ENCODE measurements at places on chromosomes 4 and X. TPM values are rescaled to one million over a fixed set of nuclear protein-coding genes. Genes with fewer than 3 reads are reported as not detected.

DNA sequence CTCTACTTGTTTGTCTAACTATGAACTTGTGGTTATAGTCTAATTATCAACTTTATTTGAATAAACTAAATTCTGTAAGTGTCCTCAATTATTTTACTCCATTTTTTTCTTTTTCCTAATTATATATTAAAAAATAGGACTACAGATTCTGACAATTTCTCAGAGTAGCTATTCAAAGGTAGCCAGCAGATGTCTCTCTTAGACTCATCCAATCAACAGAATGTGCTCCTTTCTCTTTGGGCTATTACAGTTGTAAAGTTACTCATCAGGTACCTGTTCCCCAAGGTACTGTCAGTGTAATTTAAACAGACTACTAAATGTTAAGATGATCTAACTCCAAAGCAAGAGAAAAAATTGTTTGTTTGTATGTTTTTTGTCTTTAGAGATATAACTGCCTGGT is 248.6 kb downstream of the PCDH18 start:
- no peak overlapping the region for H3K27ac ChIP-seq
- peak; percentile 48 for DNase-seq
- no peaks in the 10 kb centered on the region for H3K4me1 ChIP-seq

DNA sequence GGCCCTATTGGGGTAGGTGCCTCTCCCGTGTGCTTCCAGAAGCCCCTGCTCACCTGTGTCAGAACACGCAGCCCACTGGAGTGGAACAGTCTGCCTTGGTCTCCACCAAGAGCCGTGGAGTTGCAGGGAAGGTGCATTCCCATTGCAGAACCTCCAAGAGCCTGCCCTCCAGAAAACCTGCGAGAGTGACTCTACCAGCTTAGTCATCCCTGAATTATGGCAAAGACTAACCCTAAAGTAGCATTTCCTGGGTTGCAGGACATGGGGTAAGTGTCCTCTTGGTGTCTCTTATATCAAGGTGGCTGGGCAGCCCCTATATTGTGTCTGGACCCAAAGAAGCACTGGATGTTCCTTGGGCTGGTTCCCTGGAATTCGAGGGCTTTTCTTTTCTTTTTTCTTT is 224.6 kb downstream of the BCOR start:
- DNase-seq = no peak
- H3K27ac ChIP-seq = no peak overlapping the region
- no peaks in the 10 kb centered on the region for H3K36me3 ChIP-seq
- no peak overlapping the region for H3K4me3 ChIP-seq

GRCh38 chrX:107851215-107851614 is 25.5 kb downstream of the MID2 start:
- no peaks in the 10 kb centered on the region for H3K36me3 ChIP-seq
- no peak for DNase-seq
- H3K4me1 ChIP-seq = no peaks in the 10 kb centered on the region
- no peak overlapping the region for H3K27ac ChIP-seq
- no peak overlapping the region for H3K4me3 ChIP-seq

GRCh38 chr4:499567-499966 is 557 bp downstream of the PIGG start:
- no peaks in the 10 kb centered on the region for H3K27me3 ChIP-seq
- peaks cover 15% of the 10 kb centered on the region for H3K36me3 ChIP-seq
- H3K4me1 ChIP-seq = peaks cover 9% of the 10 kb centered on the region
- peak; percentile 30 for DNase-seq
- peak overlapping the region; percentile 86 for H3K27ac ChIP-seq

GRCh38 chr4:165715989-165716388 is 157.0 kb upstream of the TLL1 start:
- DNase-seq = no peak
- H3K27ac ChIP-seq = no peak overlapping the region
- no peaks in the 10 kb centered on the region for H3K36me3 ChIP-seq
- H3K27me3 ChIP-seq = no peaks in the 10 kb centered on the region
- H3K4me1 ChIP-seq = no peaks in the 10 kb centered on the region

GRCh38 chrX:16836371-16836770 is 33.8 kb downstream of the RBBP7 start:
- peak; percentile 49 for DNase-seq
- no peak overlapping the region for H3K4me3 ChIP-seq
- H3K27me3 ChIP-seq = no peaks in the 10 kb centered on the region
- peaks cover 11% of the 10 kb centered on the region for H3K4me1 ChIP-seq
- H3K36me3 ChIP-seq = peaks cover 16% of the 10 kb centered on the region
- no peak overlapping the region for H3K27ac ChIP-seq

CXCL5 gene
- total RNA-seq = 8.7 TPM

PDZD4 gene
- 194 TPM for total RNA-seq

INTU gene
- 17.0 TPM for total RNA-seq
